ENCODE measurements at places on chromosomes 11 and 22.

DNA sequence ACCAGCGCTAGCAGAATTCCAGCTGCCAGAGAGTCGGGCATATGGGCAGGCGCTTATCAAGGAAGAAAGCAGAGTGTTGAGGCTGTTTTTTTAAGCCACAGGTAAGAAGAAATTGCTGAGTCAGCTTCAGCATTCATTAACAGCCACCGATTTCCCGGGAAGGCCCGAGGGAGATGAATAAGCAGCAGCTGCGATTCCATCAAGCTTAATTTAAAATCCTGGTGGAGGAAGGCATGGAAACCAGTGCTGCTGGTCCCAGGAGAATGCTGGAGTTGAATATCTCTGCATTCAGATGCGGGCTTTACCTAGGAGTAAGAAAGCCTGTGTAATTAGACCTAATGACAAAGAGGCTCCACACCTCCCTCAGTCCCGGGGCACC is 168.8 kb downstream of the BRD1 start:
- no peak for DNase-seq

GRCh38 chr22:44648085-44648820 is 53.8 kb upstream of the PRR5 start:
- no peak for DNase-seq

DNA sequence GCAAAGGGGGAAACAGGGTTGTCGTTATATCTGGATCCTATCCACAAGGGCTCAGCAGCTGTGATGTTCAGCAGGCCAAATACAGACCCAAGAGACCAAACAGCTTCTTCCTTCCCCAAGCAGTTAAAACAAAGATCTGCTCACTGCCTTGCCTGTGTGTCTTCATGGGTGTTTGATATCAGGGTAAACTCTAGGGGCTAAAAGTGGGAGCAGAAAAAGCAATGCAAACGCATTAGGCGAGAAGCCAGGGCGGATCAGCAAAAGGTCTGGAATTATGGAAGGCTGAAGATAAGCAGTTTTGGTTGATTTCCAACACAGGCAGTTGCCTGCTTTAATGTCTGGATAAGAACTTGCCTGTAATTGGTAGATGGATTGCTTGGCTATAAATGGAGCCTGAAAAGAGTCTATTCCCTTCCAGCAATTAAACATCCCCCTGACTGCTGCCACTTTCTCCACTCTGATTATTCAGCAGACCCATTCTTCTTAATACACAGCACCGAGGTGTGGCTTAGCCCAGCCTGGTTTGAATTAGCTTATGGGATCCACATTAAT is 126.3 kb downstream of the COMMD9 start:
- DNase-seq, result no peak

- DNase-seq, result no peak
These were observed 22.6 kb downstream of the DAGLA start for GRCh38 chr11:61702701-61703312.

GRCh38 chr22:23272371-23272770 is 92.1 kb downstream of the BCR start:
- no peak for DNase-seq

Data from OCI-M1 (cell line).